ENCODE measurements at places on chromosomes 16 and 17.

- DNase-seq = no peak
Measured at GRCh38 chr17:64094412-64094811, 35.5 kb downstream of the ERN1 start.

GRCh38 chr16:86783636-86784626 is 205.6 kb downstream of the FOXL1 start:
- DNase-seq = no peak

- DNase-seq = no peak
Measured at GRCh38 chr17:46745376-46745775, 73.1 kb downstream of the WNT3 start.

GRCh38 chr16:12126091-12126806 is 149.7 kb downstream of the SNX29 start:
- no peak for DNase-seq
